ENCODE measurements at places on chromosomes 16 and 17. TPM values are rescaled to one million over a fixed set of nuclear protein-coding genes. Genes with fewer than 3 reads are reported as not detected.

The JUP gene
- 241 TPM for total RNA-seq

The ZNF286A gene
- total RNA-seq = 30.4 TPM

The KRT36 gene
- total RNA-seq = 0.22 TPM

The NOXO1 gene
- 0.44 TPM for total RNA-seq

The HOXB7 gene
- total RNA-seq = 0.66 TPM

All from placental pericyte (primary cell).